ENCODE measurements at places on chromosomes 2 and 18. TPM values are rescaled to one million over a fixed set of nuclear protein-coding genes. Genes with fewer than 3 reads are reported as not detected.

UNC80 gene
- total RNA-seq: 0.03 TPM

DNA sequence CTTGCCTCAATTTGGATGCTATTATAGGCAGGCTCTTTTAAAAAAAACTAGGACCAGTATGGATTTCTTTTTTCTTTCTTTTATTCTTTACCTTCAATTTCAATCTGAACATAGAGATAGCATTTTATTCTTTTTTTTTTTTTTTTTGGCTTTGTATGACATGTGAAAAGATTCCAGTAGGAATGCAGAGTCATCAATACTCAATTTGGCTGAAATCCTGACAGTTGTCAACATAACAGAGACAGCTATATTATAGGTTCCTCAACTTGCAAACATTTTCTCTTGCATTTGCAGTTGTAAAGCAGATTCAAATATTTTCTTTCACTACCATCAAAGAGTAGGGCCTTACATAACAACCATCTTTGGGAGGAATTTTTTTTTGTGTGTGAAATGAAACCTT lies 334.4 kb downstream of the LRP1B start:
- DNase-seq: no peak

GRCh38 chr2:217271813-217272212 lies 411.9 kb upstream of the TNP1 start:
- DNase-seq: no peak

DNA sequence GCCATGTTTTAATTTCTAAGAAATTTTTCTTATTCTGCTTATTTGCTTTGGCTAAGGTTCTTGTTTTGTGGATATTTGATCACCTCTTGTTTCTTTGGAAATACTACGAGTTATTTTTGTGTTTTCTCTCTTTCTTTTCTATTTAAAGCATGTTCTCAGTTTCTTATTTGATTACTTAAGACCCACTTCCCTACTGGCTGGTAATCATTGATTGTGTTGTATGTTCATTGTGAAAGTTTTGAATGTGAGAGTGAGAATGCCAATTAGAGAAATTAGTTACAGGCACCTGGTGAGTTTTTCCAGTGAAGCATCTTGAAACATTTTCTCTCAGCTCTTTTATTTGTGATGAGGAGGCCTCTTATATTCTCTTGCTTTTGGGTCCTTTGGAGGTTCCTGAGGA lies 226.7 kb upstream of the MC4R start:
- DNase-seq: no peak

- DNase-seq: no peak
Measured at GRCh38 chr2:74201596-74201995, 3.2 kb downstream of the MTHFD2 start.

- DNase-seq: no peak
Measured at GRCh38 chr2:9763356-9764152, 79.7 kb upstream of the TAF1B start.

All from lung (tissue), 17 donors.